ENCODE measurements at places on chromosomes 4 and X.

GRCh38 chr4:110119880-110120279 is 78.5 kb downstream of the ELOVL6 start:
- no peak for DNase-seq

DNA sequence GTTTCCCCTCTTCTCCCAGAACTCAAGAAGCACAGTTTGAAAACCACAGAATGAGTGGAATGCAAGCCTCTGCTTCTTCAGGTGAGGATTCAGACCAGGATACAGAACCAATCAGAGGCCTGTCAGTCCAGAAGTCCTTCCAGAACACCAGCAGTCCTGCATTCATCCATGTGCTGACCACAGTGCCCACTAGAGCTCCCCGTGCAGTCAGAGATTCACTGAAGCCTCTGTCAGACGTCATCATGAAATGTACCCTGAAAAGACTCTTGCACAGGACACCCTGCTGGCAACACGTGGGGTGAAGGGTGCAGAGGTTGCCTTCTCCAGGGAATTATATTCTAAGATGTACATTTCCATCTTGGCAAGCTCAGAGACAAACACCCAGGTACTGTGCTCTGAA is 75.9 kb upstream of the LSM6 start:
- no peak for DNase-seq

DNA sequence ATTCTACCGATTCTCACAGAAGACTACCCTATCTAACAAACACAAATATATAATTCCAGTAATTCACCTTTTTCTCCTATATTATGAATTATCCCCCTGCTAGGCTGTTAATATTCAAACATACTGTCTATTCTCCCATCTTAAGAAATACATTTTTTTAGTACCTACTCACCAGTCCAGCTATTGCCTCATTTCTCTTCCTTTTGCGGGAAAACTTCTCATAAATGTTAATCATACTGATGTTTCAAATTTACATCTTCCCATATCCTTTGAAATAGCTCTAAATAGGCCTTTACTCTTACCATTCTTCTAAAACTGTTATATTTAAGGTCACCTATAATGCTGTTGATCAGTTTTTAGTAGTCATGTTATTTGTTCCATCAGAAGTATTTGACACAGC is 759.1 kb upstream of the SLIT2 start:
- no peak for DNase-seq

GRCh38 chr4:168651864-168652263 is 155.0 kb downstream of the PALLD start:
- no peak for DNase-seq

GRCh38 chr4:149211876-149212275 is 603.8 kb downstream of the IQCM start:
- no peak for DNase-seq

- no peak for DNase-seq
Observed at GRCh38 chrX:71867680-71868079, 43.0 kb upstream of the NHSL2 start.

GRCh38 chrX:38970074-38970473 is 168.8 kb downstream of the MID1IP1 start:
- no peak for DNase-seq

DNA sequence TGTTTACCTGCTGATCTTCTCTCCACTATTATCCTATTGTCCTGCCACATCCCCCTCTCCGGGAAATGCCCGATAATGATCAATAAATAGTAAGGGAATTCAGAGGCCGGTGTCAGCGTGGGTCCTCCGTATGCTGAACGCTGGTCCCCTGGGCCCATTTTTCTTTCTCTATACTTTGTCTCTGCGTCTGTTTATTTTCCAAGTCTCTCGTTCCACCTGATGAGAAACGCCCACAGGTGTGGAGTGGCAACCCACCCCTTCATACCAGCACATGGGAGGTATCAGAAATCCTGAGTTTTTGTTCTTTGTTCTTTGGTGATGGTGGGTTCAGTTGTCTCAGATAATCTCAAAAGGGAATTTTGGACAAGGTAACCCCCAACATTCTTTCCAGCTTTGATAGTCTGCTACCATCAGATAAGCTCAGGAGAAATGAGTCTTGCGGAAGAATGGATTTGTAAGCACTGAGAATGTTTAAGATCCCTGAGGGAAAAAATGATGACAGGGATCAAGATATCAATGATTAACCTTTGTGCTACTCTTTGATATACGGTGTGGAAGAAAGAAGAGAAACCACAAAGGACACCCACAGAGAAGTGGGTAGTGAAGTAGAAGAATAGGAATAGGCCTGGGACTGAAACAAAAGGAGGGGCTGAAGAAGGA is 117.9 kb downstream of the CEP44 start:
- no peak for DNase-seq

- DNase-seq: no peak
Observed at GRCh38 chrX:69066966-69067525, 98.2 kb downstream of the PJA1 start.

- DNase-seq: no peak
Observed at GRCh38 chr4:185532293-185532692, 3.0 kb downstream of the PDLIM3 start.

- DNase-seq: no peak
Observed at GRCh38 chrX:107656978-107657377, 28.7 kb downstream of the PRPS1 start.

GRCh38 chr4:69649629-69650028 is 3.4 kb downstream of the UGT2A1 start:
- no peak for DNase-seq

DNA sequence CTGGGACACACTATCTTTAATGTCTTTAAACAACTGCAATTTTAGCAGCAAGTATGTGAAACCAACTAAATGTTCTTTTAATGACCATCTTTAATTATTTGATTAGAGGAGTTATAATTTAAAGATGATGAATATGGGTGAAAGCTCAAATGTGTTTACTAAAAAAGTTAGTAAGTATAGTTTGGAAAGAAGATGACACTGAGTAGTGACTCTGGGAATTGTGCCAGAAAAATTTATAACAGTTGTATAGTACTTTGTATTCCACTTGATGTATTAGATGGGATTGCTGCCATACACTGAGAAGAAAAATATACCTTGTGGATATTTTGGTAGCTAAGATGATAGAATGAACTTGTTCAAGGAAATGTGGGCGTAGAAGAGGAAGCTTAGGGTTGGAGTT is 19.5 kb upstream of the PACRGL start:
- no peak for DNase-seq

- no peak for DNase-seq
Observed at GRCh38 chr4:182778222-182778982, 138.8 kb downstream of the DCTD start.

Data from activated CD4-positive, CD25-positive, alpha-beta regulatory T cell (primary cell).